ENCODE measurements at places on chromosomes 2 and 18.

- DNase-seq, result no peak
Measured at GRCh38 chr18:31386741-31387140, 10.2 kb downstream of the DSG4 start.

DNA sequence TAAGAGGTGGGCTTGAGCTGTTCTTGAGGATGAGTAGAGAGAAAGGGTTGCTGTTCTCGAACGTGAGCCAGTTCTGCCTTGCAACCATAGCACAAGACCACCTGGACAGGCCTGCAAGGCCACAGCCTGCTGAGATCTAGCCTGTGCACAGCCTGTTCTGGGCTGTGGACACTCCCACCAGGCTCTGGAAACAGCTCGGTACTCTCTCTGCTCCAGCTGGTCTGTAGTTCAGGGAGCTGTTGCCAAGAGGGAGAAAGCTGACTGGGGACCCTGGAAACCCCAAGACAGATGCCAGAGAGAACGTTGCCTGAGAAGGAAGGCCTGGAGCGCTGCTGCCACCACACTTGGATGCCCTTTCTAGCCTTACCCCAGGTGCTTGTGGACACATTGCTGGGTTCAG lies 69.8 kb downstream of the CTIF start:
- DNase-seq, result no peak

DNA sequence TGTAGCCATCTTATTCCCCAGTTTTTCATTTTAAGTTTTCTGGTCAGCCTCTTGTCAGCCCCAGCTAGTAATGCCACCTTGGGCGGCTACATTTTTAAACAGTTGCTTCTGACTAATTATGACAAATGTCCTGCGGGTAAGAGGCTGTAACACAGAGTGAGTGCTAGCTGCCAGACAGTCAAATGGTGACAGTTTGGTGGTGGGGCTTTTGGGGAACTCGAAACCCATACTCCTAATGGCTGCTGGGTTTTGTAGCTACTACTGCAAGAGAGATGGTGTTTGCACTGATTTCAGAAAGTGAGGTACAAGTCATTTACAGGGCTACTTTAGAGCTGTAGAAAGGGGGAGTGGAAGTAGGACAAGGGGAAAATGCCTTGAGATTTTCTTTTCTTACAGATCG lies 48.2 kb downstream of the ZCCHC2 start:
- DNase-seq, result no peak

DNA sequence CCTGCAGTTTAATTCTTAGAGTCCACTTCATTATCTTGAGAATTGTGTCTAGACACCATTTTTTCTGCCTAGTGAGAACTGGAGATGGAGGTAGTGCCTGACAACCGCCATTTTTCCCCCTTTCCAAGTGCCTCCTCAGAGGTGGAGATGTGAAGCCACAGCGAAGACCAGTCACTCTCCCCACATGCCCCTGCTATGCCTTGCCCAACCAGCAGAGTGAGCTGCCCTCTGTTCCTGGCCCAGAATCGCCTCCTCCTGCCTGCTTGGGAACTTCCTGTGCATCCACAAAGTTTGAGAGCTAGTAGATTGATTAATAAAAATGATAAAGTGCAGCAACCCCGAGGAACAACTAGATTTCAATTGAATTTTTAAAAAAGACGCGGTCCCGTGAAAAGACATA lies 123.3 kb downstream of the CLIP4 start:
- peak; percentile 23 for DNase-seq

GRCh38 chr18:64379662-64380061 lies 230.8 kb upstream of the LINC00305 start:
- no peak for DNase-seq

- no peak for DNase-seq
Measured at GRCh38 chr2:234218266-234219045, 168.0 kb downstream of the SPP2 start.

- DNase-seq, result no peak
Measured at GRCh38 chr2:144625226-144625625, 105.3 kb upstream of the ZEB2 start.

DNA sequence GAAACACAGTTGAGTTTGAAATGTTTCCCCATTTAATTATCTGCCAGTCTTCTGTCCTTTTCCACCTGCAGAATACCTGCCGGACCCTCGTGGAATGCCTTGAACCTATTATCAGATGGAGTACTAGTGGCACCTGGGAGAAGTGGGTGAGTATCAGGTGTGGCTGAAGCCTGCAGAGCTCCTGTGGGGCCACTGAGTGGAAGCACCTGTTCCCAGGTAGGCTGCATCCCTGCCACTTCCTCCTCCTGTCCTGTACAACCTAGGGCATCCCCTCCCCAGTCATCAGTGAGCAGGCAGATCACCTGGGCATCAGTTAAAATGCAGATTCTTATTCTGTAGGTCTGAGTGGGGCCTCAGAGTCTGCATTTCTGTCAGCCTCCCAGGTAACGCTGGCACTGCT lies 80.8 kb upstream of the BZW1 start:
- no peak for DNase-seq

DNA sequence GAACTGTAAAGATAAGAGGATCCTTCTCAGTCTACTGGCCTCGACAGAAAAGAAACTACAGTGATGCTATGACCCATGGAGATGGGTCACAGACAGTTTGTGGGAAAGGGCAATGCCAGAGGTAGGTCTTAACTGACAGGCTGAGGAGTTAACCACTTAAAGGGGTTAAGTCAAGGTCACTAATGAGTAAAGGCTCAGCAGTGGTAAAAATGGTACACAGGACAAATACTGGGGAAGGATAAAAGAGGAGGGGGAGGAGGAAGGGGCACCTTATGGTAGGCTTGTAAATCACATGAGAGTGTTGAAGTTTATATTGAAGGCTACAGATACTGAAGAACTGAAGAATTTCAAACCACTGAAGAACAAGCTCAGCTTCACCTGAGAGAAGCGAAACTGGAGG lies 9.9 kb downstream of the IER3IP1 start:
- DNase-seq, result no peak

Data from endothelial cell of umbilical vein (primary cell).